ENCODE measurements at places on chromosomes 13 and 19.
A peak's percentile ranks its signal among the peaks of the same experiment; 100 is the strongest.

GRCh38 chr19:33071887-33072286 is 7.2 kb upstream of the RHPN2 start:
- DNase-seq: no peak

GRCh38 chr13:22964245-22964966 is 216.4 kb upstream of the SGCG start:
- no peak for DNase-seq

DNA sequence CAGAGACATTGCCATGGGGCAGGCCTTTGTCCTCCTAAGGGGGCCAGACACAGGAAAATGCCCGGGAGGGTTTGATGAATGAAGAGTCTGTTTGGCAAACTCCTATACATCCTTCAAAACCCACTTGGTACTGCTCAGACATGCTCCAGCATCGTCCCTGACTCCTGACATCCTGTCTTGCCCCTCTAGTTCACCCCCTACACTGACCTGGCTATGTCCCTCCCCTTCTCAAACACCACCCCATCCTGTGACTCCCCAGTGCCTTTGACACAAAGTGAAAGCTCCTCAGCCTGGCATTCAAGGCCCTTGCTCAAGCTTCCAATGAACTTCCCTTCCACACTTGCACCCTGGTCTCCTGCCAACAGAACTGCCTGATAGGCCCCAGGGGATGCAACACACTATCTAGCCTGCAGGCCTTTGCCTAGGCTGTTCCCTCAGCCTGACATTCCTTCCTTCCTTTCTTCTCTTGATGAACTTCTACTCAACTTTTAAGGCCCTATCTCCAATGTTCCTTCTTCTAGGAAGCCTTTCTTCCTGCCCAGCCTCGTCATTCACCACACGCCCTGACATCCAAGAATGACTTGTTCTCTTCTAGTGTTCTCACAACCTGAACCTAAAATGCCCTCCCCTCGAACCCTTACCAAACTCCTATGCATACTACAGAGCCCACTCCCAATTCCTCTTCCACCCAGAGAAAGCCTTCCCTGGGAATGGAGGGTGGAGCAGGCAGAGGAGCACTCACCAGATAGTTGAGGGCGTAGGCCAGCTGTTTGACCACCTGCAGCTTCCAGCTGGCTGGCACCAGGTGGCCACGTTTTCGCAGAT is 12.4 kb downstream of the JAK3 start:
- no peak for DNase-seq

- DNase-seq: peak; percentile 73
These were observed 4.5 kb upstream of the EPSTI1 start for GRCh38 chr13:42996584-42996983.

GRCh38 chr13:36718686-36719085 is 44.9 kb downstream of the SERTM1 start:
- DNase-seq: no peak

DNA sequence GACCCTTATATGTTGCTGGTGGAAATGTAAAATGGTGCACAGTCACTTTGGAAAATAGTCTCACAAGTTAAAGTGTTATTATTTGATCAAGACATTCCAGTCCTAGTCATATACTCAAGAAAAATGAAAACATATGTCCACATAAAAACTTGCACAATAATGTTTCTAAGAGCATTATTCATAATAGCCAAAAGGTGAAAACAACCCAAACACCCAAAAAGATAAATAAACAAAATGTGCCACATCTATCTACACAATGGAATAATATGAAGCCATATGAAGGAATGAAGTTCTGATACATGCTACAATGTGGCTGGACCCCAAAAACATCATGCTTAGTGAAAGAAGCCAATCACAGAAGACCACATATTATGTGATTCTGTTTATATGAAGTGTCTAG is 14.4 kb upstream of the AKAP8 start:
- DNase-seq: no peak

DNA sequence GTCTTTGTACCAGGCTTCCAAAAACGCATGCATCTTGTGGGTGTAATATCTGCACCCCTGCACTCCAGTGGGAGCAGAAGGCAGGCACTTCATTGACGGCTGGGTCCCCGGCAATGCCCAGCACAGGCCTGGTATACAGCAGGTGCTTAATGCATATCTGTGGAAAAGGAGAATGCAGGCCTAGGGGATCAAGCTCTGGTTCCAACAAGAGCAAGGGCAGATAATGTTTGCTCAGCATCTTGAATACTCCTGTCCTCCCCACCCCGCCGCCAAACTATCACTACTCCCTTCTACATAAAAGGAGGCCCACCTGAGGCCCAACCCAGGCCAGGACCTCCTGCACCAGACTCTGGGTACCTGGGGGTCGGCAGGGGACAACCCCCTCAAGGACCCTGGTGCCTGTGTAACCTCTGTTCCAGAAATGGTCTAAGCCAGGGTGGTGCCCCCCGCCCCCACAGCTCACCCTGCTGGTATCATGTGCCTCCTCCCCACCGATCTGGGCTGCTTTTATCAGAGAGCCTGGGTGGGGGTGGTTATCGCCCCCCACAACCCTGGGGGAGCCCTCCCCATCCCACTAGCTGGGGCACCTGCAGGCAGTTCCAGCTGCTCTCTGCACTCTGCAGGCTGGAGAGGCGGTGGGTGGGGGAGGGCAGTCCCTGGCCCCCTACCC is 4.8 kb downstream of the KLF16 start:
- no peak for DNase-seq

DNA sequence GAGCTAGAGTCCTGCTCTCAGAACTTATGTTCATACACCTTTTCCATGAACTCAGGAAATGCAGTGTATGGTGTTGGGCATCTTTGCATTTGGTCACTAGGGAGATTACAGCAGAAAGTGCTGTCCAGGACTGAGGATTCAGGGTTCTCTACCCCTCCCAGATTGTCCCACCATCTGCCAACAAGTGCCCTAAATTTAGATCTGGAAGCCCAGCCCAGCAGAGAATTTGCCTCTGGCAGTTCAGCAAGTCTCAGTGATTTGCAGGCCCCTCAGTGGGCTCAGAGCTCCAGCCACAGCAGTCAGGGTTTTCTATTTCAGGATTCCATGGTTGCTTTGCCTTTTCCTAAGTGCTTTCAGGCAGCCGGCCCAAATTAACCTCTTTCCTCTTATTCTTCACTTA is 23.4 kb downstream of the CNFN start:
- no peak for DNase-seq

GRCh38 chr13:98443329-98443728 is 133.6 kb downstream of the STK24 start:
- peak; percentile 40 for DNase-seq

GRCh38 chr19:3494559-3494958 is 5.9 kb downstream of the DOHH start:
- DNase-seq: no peak

Data from SW 1271 (cell line).